ENCODE measurements at places on chromosomes 16 and 17. TPM values are rescaled to one million over a fixed set of nuclear protein-coding genes. Genes with fewer than 3 reads are reported as not detected.

GRCh38 chr17:74233937-74234336 lies 20.6 kb downstream of the TTYH2 start:
- no peak for DNase-seq

GRCh38 chr17:44909681-44910144 lies 5.6 kb downstream of the GFAP start:
- peak; percentile 63 for DNase-seq

DNA sequence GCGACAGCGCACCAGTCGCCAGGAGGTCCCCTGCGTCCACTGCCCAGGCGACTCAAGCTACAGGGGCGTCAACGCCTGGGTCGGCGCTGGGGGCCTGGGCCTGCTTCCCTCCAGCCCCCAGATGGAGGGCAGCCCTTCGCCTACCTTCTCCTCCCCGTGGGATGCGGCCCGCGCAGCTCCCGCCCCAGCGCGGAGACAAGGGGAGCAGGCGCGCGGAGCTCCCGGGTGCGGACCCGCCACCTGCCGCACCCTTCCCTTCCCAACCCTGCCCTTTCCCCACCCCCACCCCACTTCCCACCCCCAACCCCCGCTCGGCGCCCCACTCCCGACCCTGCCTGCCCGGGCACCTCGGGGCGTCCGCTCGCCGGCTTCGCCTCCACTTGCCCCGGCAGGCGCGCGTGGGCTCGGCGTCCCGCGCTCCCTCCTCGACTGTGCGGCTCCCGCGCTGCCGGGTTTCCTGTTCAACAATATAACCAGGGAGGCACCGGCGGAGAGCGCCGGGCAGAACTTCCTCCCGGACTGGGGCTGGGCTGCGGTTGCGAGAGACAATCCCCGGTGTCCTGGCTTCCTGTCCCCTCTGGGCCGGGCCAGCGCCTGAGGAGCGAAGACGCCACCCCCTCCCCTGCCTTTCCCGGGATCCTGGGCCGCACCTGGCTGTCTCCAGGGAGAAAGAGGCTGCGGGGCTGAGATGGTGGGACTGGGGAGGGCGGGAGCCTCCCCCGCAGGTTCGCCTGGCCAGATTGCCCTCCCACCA lies at the start of gene ARHGAP27:
Gene ARHGAP27, minus strand, starts transcription at position 466 of the 754 bp plus-strand sequence. CDS start 2,591 bp downstream, outside the sequence.
- no peak for DNase-seq

GRCh38 chr17:81427173-81428120 lies 32.2 kb downstream of the BAHCC1 start:
- DNase-seq, result no peak

DNA sequence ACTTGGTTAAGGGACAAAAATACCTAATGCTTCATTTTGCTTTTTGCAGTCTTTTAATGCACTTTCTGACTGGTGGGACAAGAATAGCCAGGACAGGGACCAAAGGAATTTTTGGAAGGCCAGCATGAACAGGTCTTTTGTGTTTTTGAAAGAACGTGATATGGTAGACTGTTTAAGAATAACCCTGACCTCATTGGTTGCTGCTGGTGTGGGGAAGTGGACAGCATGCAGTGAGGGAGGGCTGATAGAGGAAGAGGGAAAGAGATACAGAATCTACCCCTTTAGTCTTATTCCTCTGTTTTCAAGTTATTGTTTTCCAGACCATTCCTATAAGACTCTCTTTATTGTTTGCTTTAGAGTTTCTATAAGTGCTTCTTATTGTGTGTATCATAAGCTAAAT lies 816.2 kb downstream of the CDH11 start:
- DNase-seq, result no peak

- no peak for DNase-seq
These were observed at the start of gene CHP2 for GRCh38 chr16:23754594-23755483. Gene CHP2 (plus strand): TSS chr16:23755026. CDS start chr16:23755050, 24 bp downstream.

GRCh38 chr16:30997725-30998711 lies 12.4 kb downstream of the STX1B start:
- peak; percentile 47 for DNase-seq

- DNase-seq, result no peak
These were observed 65.9 kb upstream of the HLF start for GRCh38 chr17:55198690-55199370.

DNA sequence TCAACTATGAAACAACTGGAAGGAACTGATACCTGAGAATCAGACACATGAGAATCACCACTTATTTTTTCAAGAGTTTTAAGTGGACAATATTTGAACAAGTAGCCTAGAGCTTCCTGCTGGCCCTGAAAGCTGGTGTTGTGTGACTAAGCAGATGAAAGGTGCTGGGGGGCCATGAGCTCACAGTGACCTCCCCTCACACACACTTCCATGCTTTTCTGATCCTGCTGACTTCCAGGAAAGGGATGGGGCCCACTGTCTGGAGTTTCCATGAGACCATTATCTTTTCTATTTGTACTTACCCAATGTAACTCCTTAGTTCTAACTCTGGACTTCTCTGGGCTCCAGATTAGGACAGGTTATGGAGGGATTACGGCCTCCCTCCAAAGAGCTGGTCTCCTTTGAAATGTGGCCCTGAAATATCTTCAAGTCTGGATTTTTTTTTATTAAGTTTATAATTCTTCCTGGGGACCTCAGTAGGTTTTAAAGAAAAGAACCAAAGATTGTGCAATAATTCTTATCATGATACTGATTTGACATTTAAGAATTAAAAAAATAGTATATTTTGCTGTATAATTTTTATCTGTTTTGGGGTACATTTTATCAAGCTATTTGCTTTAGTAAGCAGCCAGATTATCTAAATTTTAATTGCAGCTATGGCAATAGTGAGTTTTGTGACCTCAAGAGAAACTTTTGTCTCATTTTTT lies 4.9 kb downstream of the CAPNS2 start:
- no peak for DNase-seq

- DNase-seq, result peak; percentile 87
These were observed 1.8 kb downstream of the ZBTB4 start for GRCh38 chr17:7477392-7478275.

DNA sequence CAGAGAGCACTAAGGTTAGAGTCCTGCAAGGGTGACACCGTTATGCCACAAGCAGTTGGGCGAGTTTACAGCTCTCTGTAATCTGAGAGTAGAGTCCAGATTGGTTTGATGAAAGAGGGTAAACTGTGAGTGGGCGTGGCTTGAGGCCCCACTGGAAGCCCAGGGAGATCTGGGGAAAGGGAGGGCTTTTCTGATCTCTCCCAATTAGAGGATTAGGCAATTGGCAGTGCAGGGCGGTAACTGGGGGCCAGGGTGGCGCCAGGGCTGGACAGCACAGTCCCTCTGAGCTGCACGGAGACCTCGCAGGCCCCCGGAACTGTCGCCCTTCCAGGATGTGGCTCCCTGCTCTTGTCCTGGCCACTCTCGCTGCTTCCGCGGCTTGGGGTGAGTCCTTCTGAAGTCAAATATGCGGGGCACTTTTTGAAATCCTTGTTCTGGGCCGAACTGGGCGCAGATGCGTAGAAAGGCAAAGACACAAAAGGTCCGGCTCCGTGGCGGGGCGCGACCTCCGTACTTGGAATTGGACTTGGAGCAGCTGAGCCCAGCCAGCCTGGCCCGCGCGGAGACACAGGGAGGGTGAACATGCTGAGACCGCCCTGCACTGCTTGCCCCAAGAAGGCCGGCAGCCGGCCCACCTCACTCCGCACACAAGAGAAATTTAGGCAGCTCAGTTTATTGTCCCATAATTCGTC lies 72.4 kb downstream of the CES1 start:
- no peak for DNase-seq

DNA sequence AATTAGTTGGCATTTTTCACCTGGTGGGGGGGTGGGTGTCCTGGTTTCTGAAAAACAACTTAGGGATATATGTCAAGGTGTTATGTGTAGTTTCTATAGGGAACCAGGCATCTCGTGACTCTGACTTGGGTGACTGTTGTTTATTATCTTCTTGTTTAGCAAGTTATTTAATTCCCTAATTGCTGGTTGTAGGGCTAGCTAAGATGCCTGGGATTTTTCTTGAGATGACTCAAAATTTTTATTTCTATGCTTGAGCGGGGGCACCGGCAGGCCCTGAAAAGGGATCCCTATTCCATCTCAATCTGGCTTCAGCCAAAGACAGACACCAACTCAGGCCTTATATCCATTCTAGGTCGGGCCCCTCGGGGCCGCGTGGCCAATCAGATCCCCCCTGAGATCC lies 3.2 kb downstream of the DPH1 start:
- no peak for DNase-seq

- DNase-seq, result no peak
These were observed 60.6 kb downstream of the SCNN1B start for GRCh38 chr16:23362460-23363317.

ELAC2 gene
- polyA plus RNA-seq, result 71.0 TPM

PDILT gene
- not detected for polyA plus RNA-seq

CACNA1H gene
- 0.37 TPM for polyA plus RNA-seq

INTS2 gene
- polyA plus RNA-seq, result 6.7 TPM

QRICH2 gene
- 3.4 TPM for polyA plus RNA-seq

QPRT gene
- 4.7 TPM for polyA plus RNA-seq

TEKT1 gene
- polyA plus RNA-seq, result not detected

CD300LB gene
- not detected for polyA plus RNA-seq

FTO gene
- 86.3 TPM for polyA plus RNA-seq

ZMYND15 gene
- not detected for polyA plus RNA-seq

SLC13A2 gene
- not detected for polyA plus RNA-seq

SGF29 gene
- polyA plus RNA-seq, result 2.5 TPM

MEFV gene
- polyA plus RNA-seq, result not detected

All from BJ (cell line).